Sigmoid colon (tissue), 7 donors: ENCODE measurements at places on chromosomes 6 and 20. TPM values are rescaled to one million over a fixed set of nuclear protein-coding genes. Genes with fewer than 3 reads are reported as not detected.

CRISP2 gene
- not detected for total RNA-seq

GRCh38 chr6:144098993-144099392 lies 3.6 kb upstream of the SF3B5 start:
- no peak for DNase-seq
- H3K4me3 ChIP-seq, result no peak overlapping the region
- H3K27ac ChIP-seq, result no peak overlapping the region
- H3K27me3 ChIP-seq, result no peaks in the 10 kb centered on the region
- no peaks in the 10 kb centered on the region for H3K36me3 ChIP-seq

DLL1 gene
- 5.5 TPM for total RNA-seq

SLC26A8 gene
- total RNA-seq, result not detected

CASS4 gene
- total RNA-seq, result 2.9 TPM

DNA sequence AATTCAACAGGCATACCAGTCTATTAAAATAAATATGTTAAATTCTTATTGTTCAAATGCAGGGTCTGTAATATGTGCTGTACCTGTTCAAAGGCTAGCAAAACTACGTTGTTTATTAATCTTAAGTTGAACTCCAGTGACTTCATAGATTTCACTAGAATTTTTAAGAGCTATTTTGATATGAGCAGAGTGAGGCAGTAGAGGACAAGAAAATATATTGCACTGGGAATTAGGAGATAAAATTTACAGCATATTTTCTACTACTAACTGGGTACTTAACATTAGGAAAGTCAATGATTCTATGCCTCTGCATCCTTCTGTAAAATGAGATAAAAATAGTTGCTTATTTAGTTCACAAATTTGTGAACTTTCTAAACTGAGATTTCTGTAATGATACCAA lies 162.2 kb upstream of the BMP5 start:
- DNase-seq, result no peak
- no peaks in the 10 kb centered on the region for H3K4me1 ChIP-seq
- H3K27ac ChIP-seq, result no peak overlapping the region
- no peaks in the 10 kb centered on the region for H3K36me3 ChIP-seq
- H3K4me3 ChIP-seq, result no peak overlapping the region
- no peaks in the 10 kb centered on the region for H3K27me3 ChIP-seq

- no peak for DNase-seq
- H3K27ac ChIP-seq, result no peak overlapping the region
- H3K27me3 ChIP-seq, result no peaks in the 10 kb centered on the region
- H3K36me3 ChIP-seq, result no peaks in the 10 kb centered on the region
- no peak overlapping the region for H3K4me3 ChIP-seq
Observed at GRCh38 chr6:116568821-116569755, 2.2 kb upstream of the RWDD1 start.

OSER1 gene
- 57.7 TPM for total RNA-seq

- H3K36me3 ChIP-seq, result no peaks in the 10 kb centered on the region
- no peak overlapping the region for H3K27ac ChIP-seq
- no peak overlapping the region for H3K4me3 ChIP-seq
- H3K27me3 ChIP-seq, result no peaks in the 10 kb centered on the region
Observed at GRCh38 chr6:31285486-31285885, 13.6 kb upstream of the HLA-C start.

DNA sequence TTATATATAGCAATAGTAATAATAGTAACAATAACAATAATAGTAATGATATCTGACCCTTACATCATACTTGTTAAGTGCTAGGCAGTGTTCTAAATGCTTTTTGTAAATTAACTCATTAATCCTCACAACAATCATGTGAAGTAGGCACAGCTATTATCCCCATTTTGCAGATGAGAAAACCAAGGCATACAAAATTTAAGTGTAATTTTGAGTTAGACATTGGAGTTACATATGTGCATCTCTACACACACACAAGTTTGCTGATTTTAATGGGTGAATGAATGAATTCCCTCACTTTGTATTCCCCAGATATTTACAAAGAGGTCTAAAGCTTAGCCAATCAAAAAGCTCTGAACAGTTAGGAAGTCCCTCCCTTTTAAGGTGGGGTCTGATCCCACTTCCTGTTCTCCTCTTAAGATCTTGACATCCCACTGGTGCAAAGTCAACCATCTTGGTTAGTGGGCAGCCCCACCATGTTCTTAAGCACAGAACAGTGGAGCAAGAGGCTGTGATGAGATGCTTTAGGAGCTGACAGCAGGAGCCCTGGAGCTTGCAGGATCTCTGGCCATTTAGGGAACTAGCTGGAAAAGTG lies 85.3 kb upstream of the FOXP4 start:
- peaks cover 14% of the 10 kb centered on the region for H3K4me1 ChIP-seq
- no peaks in the 10 kb centered on the region for H3K36me3 ChIP-seq
- H3K27ac ChIP-seq, result no peak overlapping the region
- no peak for DNase-seq

GRCh38 chr20:43744151-43744611 lies 17.4 kb upstream of the GTSF1L start:
- no peaks in the 10 kb centered on the region for H3K4me1 ChIP-seq
- H3K36me3 ChIP-seq, result no peaks in the 10 kb centered on the region
- no peak overlapping the region for H3K4me3 ChIP-seq
- DNase-seq, result no peak

DNA sequence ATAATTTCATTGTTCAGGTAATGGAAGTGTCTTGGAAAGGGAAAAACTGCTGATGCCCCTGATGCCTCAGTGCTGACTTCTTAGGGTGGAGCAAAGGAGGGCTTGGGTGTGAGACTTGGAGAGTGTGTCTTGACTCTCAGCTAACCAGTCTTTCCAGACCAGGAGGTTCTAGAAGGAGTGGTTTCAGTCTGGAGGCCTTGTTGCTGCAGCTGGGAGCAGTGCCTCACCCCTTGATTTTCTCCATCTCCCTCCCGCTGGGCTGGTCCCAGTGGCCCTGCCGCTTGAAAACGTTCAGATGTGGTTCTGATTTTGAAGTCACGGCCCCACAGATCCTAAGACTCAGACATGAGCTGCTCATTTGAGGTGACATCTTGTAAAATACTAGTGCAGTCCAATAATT lies 5.4 kb downstream of the DSP start:
- H3K4me1 ChIP-seq, result peaks cover 11% of the 10 kb centered on the region
- H3K4me3 ChIP-seq, result no peak overlapping the region
- peaks cover 9% of the 10 kb centered on the region for H3K27me3 ChIP-seq
- H3K27ac ChIP-seq, result no peak overlapping the region

TFAP2A gene
- 0.28 TPM for total RNA-seq

DNA sequence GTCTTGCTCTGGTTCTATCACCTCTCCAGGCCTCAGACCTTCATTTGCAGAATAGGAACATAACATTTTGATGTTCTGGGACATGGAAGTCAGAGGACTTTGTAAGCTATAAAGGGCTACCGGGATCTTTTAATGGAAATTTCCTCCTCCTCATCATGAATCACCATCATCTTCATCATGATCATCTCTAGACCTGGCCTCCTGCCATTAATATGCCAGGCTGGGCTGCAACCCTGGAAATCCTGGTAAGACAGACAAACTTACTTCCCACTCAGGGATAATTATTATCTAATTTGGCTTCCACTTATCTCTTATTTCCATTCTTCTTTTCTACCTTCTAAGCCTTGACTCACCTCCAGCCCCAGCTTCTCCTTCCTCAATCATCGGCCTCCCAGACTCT lies 41.0 kb upstream of the MRPS18A start:
- peak; percentile 21 for DNase-seq
- no peaks in the 10 kb centered on the region for H3K4me1 ChIP-seq

GRCh38 chr20:52789716-52790115 lies 182.4 kb upstream of the TSHZ2 start:
- no peaks in the 10 kb centered on the region for H3K27me3 ChIP-seq
- DNase-seq, result no peak
- H3K36me3 ChIP-seq, result no peaks in the 10 kb centered on the region
- H3K4me3 ChIP-seq, result no peak overlapping the region
- no peaks in the 10 kb centered on the region for H3K4me1 ChIP-seq
- no peak overlapping the region for H3K27ac ChIP-seq
